ENCODE measurements at places on chromosomes 4 and X.

- DNase-seq: no peak
Observed at GRCh38 chr4:105014635-105015034, 132.0 kb upstream of the TET2 start.

GRCh38 chrX:56729152-56729850, at the start of gene NBDY:
TSS of gene NBDY (plus strand) at chrX:56729243. CDS start at chrX:56729354, 111 bp downstream.
- DNase-seq: peak; percentile 36

DNA sequence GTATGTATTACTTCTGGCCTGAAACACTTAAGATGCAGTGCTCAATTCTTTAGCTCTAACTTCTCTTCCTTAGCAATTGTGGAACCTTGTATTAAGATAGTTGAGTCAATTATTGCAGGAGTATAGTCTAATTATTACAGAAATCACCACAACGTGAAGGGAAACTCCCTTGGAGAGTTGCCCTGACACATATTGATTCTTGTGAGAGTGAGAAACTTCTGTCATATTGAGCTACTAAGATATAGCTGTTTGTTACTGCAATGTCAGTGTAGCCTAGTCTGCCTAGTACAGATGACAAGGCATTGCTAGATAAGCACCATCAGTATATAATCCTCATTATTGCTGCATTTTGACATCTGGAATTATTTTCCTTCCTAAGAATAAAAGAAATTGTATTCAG, 82.7 kb upstream of the TEX13C start:
- no peak for DNase-seq

DNA sequence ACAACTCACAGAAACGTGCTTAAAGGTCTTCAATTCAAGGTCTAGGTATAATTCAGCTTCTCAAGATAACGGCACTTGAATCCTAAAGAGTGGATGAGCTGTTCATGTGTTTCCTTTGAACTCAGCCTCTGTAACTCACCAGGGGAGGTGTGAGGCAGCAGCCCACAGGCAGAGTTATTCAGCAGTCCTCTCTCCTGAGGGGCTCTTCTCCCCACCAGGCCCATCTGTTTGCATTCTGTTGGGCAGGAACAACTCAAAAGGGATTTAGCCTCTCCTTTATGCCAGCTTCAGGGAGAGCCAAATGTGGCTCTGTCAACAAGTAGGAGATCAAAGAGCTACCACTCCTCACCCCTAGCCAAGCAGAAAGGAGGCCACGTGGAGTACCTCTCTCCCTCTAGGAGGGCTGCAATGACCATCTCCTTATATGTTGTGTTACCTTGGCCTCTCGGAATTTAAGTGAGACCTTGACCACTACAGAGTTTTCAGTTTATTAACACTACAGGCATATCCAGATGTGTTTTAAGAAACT, 151.2 kb downstream of the SPATA18 start:
- no peak for DNase-seq

GRCh38 chrX:152881289-152881688, 16.6 kb upstream of the ZNF185 start:
- no peak for DNase-seq

GRCh38 chrX:130415201-130415600, 13.4 kb downstream of the RBMX2 start:
- no peak for DNase-seq

DNA sequence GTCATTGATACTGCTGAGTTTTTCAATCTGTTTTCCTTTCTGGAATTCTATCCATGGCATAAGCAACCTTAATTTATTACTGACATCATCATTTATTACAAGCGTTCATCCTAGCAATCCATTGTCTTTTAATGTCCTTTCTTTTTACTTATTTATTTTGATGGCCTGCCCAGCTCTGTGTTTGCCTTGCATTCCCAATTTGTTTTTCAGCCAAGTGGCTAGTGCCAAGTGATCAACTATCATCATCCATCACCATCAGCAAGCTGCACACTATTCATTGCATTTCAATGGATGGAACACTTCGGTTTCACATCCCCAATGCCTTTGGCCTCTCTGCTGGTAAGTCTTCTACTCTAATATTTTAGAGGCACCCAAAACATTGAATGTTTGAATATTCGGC, 831.7 kb upstream of the EPHA5 start:
- DNase-seq: no peak

- no peak for DNase-seq
Observed at GRCh38 chrX:53440621-53441517, 6.7 kb upstream of the HSD17B10 start.

GRCh38 chr4:153427363-153428071, 38.6 kb upstream of the TMEM131L start:
- DNase-seq: no peak

GRCh38 chrX:370963-371745, 15.6 kb downstream of the PPP2R3B start:
- DNase-seq: no peak

DNA sequence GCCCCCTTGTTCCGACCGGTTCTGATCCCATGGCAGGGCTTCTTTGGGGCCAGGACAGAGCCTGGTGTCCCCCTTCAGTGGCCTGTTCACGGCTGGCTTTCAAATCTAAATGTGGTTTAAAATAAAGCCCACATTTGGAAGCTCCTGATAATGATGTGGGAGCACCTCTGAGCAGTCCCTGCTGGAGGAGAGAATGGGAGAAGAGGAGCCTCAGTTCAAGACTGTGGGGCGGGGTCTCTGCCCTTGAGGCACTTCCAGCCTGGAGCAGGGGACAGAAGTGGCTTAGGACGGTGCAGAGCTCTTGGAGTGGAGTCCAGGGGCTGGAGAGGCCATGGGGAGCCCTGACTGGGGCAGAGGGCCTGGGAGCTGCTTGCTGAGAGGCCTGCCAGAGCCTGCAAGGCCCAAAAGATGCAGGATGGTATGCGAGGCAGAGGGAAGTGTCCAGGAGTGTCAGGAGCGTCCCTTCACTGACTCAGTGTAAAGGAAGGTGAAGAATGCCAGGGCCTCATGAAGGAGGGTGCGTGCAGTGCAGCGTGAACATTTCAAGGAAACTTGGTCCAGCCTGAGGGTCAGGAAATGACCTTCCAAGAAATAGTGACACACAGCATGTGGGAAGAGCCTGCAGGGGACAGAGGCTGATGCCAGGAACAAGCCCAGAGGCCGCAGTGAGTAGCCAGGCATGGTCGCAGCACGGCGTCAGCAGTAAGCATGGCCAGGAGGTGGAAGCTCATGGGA, 21.1 kb upstream of the TADA2B start:
- DNase-seq: no peak

GRCh38 chrX:117743469-117744251, 372.9 kb downstream of the KLHL13 start:
- no peak for DNase-seq

- DNase-seq: no peak
Observed at GRCh38 chrX:44817029-44817428, 26.8 kb upstream of the DUSP21 start.
